Daoy (cell line): ENCODE measurements at places on chromosomes 2 and 18. TPM values are rescaled to one million over a fixed set of nuclear protein-coding genes. Genes with fewer than 3 reads are reported as not detected.

The MEP1B gene
- total RNA-seq, result not detected in 2 replicates

The MEIS1 gene
- 4.5 and 7.3 TPM in 2 replicates for total RNA-seq

The MROH2A gene
- total RNA-seq, result 0.21 and 0.80 TPM in 2 replicates

The ESPNL gene
- total RNA-seq, result 0.40 and 0.54 TPM in 2 replicates

The GAREM2 gene
- 0.06 and 0.65 TPM in 2 replicates for total RNA-seq

The VWC2L gene
- total RNA-seq, result not detected in 2 replicates

The NDUFV2 gene
- total RNA-seq, result 80.3 and 92.5 TPM in 2 replicates

The NAT8 gene
- not detected in 2 replicates for total RNA-seq

The CRACDL gene
- 0.33 and 1.3 TPM in 2 replicates for total RNA-seq

The WIPF1 gene
- total RNA-seq, result 5.4 and 15.1 TPM in 2 replicates

The FAM117B gene
- 1.4 and 2.1 TPM in 2 replicates for total RNA-seq

The TMEFF2 gene
- total RNA-seq, result 0.12 TPM in 1 of 2 replicates, not detected in the other
